ENCODE measurements at places on chromosomes 13 and 19. TPM values are rescaled to one million over a fixed set of nuclear protein-coding genes. Genes with fewer than 3 reads are reported as not detected.

HAUS8 gene
- 8.2 TPM for polyA plus RNA-seq

SULT2A1 gene
- not detected for polyA plus RNA-seq

PSG11 gene
- 0.85 TPM for polyA plus RNA-seq

CD37 gene
- polyA plus RNA-seq = 2.4 TPM

ZNF543 gene
- polyA plus RNA-seq = 1.7 TPM
